CD4-positive, alpha-beta T cell treated with Interferon alpha-2 for 1 hour (primary cell): ENCODE measurements at places on chromosomes 3 and 15.

DNA sequence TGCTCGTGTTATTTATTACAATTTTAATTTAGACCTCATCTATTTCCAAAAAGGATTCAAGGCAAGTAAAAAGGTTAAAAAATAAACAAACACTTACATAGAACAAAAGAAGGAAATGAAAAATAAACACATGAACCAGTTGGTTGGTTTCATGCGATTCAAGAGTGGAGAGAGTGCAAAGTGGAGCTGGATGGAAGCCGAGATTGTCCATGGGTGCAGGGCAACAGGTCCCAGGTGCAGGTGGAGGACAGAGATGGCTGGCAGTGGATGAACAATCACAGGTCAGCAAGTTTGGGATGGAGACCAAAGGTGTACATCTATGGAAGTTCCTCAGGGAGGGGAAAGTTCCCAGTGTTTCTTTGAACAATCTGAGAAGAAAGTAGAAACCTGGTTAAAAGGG lies 11.6 kb upstream of the SEMA5B start:
- DNase-seq: no peak

- no peak for DNase-seq
Observed at GRCh38 chr3:195511136-195511535, 32.0 kb downstream of the PPP1R2 start.

DNA sequence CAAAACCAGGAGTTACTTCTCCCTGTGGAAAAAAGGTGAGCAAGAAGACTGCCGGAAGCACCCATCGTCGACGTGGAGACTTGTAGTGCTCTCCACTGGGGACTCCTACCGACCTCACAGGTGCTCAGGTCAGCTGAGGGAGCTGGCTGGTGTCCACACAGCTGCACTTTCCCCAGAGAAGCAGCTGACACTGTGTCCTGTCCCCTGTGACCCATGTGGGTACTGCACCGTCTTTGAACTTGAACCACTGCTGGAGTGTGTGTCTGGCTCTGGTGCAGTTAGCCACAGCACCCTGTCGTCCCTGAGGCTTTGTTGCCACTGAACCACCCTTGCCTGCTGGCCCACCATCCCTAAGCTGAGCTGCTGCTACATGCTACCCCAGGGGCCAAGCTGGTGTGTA lies 270.8 kb downstream of the CACNA2D3 start:
- no peak for DNase-seq

DNA sequence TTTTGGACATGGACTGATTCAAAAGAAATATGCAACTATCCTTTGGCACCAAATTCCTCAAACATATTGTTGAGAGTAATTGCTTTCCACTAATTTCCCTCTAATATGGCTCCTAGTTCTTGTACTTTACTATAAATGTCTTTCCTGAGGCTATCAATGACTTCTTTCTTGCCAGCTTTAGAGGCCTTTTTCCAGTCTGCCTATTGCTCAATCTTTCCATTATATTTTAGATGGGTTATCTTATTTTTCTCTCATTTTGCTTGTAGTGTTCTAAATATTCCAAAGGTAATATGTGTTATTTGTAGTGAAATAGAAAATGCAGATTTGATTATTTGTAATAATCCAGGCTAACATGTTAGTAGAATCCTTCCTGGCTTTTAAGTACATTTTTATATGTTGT lies 11.5 kb upstream of the TEX9 start:
- DNase-seq: no peak

GRCh38 chr15:66685638-66686150 lies 16.3 kb upstream of the SMAD6 start:
- no peak for DNase-seq

GRCh38 chr3:122875547-122876127 lies 80.8 kb downstream of the SLC49A4 start:
- peak; percentile 16 for DNase-seq

- peak; percentile 49 for DNase-seq
Observed at GRCh38 chr3:154334973-154335420, 10.7 kb upstream of the DHX36 start.

DNA sequence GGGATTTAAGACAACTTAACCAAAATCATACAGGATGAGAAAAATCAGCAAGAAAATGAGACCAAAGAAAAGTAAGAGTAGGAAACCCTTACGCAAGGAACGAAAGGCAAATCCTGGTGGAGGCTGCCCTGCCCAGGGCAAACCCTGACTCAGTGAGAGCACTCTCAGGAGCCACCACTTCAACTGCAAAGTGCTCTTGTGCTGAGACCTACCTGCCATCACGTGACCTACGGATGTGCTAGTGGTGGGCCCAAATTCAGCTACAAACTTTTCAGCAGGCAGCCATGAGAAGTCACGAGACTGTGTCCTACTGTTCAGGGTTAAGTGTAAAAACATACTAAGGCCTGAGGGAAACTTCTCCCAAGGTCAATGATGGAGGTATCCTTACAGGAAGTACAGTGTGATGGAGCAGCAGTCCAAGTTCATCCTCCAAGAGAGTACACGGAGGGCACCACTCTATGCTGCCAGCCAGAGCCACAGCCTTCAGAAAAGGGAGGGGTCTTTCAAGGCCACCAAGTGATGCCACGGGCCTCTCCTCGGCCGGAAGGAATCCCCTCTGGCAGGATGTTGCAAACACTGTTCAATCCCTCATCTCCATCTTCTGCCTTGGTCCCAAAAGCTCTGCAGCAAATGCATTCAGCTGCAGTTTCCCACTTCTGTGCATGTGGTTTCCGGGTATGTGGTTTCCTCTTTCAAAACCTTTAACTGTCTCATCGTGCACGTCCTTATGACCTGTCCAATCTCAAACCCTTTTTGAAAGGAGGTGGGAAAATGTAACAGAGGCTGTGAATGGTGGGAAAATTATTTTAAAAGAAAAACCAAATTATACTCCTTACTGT lies 9.5 kb downstream of the CHSY1 start:
- DNase-seq: peak; percentile 87

DNA sequence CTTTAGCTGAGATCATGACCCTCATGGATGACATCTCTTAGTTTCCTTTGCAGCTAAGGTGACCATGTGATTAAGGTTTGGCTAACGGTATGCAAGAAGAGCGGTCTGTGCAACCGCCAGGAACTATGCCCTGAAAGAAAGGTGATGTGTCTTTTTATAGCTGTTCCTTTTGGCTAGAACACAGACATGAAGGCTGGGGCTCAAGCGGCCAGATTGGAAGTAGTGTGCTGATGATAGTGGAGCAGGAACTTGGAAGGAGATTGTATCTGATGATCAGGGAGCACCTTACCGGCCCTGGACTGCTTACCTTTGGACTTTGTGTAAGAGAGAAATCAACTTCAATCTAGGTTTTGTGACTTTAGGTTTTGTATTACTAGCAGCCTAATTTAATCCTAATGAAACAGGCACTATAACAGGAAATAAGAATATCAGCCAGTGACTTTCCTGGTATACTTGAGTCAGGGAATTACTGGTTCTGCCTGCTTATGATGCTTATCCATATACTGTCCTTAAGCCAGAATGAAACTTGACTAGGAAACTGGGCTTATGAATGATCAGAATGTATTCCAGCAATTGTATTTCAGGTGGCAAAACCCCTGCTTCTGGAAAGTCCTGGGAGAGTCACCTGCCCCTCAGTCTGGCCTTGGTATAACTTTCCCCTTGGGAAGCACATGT lies 164.3 kb upstream of the LRIG1 start:
- no peak for DNase-seq

- DNase-seq: no peak
Observed at GRCh38 chr3:141349711-141350110, 18.6 kb upstream of the ZBTB38 start.

GRCh38 chr3:155991847-155992246 lies 121.4 kb downstream of the GMPS start:
- DNase-seq: no peak

DNA sequence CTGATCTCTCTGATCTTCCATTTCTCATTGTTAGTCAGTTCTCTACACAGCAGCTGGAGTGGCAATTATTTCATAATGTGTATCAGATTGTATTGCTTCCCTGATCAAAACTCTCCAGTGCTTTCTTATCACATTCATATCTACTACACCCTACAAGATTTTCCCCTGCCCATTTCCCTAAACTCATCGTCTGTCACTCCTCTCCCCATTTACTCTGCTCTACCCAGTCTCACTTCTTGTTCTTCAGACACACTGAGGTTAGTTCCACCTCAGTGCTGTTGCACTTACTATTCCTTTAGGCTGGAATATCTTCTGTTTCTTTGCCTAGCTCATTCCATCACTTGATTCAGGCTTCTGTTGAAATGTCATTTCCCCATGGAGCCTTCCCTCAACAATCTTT lies 197.1 kb downstream of the SATB1 start:
- DNase-seq: no peak

DNA sequence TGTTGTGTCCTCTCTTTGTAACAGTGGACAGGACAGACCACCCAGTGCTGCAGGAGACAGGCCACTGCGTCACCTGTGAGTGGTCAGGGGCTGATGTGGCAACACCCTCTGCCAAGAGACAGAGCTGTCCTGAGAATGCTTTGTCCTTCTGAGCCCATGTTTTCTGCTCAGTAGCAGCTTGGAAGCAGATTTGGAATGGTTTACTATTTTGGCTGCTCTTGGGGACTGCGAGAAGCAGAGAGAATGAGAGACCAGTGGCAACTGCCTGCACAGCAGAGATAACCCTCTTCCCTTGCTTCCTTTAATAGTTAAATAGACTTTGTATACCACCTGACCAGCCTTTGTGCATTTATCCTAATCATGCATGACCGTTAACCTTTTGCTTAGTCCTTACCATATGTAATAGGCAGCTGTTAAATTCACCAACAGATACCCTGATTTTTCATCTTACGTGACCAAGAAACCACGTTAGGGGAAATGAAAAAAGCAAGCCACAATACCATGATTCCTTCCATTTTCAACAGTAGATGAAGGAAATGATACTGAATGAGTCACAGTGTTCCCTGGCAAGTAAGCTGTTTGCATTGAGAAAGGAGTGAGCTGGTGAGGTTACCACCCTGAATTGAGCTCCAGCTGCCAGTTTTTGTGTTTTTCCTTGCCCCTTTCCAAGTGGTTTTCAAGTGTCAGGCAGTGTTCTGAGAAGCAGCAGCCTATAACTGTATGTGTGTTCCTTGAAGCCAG lies 35.5 kb downstream of the B3GALNT1 start:
- DNase-seq: peak; percentile 7

GRCh38 chr3:157388976-157389375 lies 47.7 kb upstream of the PTX3 start:
- no peak for DNase-seq

DNA sequence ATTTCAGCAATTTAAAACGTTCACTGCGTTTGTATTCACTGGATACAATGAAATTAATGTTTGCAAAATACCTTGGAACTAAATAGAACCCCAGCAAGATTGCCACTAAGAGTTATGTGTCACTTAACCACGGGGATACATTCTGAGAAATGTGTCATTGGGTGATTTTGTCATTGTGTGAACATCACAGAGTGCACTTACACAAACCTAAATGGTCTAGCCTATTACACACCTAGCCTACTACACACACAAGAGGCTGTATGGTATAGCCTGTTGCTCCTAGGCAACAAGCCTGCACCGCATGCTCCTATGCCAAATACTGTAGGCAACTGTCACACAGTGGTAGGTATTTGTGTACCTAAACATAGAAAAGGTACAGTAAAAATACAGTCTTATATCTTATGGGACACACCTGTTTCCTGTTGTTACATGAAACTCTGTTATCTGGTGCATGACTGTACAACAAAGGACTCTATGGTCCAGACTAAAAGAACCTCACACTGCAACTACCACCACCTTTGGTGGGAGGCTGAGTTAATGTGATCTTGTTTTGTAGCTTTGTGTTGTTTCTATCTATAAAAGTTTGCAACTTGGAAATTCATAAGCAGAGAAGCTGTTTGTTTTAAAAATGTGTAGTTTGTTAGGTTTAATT lies 92.2 kb upstream of the NTRK3 start:
- no peak for DNase-seq

- DNase-seq: no peak
Observed at GRCh38 chr3:100339786-100340185, 5.2 kb downstream of the NIT2 start.

- DNase-seq: no peak
Observed at GRCh38 chr3:108184824-108185223, 37.4 kb downstream of the IFT57 start.
